ENCODE measurements at places on chromosomes 4 and X.

DNA sequence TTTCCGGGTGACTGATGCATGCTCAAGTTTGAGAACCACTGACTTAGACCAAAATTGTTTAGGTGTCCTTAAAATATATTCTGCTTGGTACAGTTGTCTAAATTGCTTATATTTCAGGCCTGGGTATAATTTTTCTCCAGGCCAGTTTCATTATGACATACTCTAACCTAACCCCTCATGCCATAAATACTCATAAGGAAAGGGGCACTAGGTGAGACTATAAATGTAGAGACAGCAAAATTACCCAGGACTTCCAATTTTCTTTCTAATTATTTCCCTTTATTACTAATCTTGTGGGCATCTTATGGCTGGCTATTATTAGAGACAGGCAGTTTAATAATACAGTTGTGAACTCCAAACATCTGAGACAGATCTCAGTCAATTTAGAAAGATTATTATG is 150.2 kb downstream of the RRAGB start:
- DNase-seq = no peak

DNA sequence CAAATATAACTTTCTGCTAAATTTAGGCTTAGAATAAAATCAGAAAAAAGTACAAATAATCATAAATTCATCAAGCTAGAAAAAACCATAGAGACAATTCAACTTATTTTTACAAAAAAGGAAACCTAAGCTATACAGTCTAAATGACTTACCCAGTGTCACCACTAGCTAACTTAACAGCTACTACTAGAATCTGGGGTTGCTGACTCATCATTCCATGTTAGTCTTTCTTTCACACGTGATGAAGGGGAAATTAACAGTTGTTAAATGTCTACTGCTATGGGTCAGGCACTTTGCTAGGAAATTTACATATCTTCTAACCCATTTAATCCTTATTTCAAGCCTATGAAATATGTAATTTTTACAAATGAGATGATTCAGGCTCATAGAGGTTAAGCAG is 349.3 kb upstream of the GALNT7 start:
- DNase-seq = no peak

GRCh38 chr4:159237975-159238374 is 135.1 kb downstream of the RAPGEF2 start:
- DNase-seq = no peak

DNA sequence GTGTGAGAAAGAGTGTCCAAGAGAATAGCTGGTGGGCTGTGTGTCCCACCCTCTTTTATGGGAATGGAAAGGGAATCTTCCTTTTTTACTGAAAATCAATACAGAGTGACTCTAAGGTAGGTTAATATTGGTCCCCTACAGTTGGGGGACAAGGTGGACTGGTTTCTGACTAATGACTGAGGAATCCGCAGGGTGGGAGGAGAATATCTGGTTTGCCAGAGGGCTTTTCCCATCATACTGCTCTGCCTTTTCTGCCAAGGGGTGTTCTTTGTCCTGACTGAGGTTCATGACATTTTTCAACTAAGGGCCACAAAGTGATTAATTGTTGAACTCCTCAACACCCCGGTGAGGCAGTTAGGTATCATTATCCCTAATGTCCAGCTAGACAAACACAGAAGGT is 261.6 kb downstream of the SPATA18 start:
- DNase-seq = no peak

DNA sequence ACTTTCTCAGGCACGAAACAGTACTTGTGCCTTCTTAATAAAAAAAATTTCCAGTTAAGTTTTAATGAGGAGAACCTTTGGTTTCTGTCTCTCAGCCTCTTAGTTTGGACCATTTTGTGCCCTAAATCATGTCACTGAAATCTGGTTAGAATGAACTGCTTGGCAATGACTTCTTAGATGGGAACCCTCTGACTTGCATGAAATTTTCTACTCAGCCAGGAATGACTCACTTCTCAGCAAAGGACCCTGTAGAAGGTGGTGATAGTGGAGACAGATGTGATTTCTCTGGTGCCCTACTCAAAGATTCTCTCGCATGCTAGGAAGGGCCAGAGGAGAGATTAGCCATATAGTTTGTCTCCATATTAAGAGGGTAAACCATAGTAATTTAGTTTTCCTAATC is 50.5 kb downstream of the RASL11B start:
- DNase-seq = no peak

DNA sequence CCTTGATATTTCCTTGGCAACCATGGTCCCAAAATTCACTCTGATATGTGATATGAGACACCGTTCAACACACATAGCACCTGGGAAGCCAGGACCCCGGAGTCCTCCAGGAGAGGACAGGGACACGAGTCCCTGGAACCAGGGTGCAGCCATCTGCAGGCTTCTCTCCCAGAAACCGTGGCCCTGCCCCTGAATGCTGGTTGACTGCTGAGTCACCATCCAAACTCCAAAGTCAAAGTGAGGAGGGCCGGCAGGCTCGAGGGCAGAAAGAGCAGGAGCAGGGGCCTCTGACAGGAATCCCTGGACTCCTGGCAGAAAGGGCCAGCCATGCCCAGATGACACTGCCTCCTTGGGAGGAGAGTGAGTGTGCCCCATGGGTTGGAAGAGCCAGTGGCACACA is 6.9 kb upstream of the PNMA6A start:
- no peak for DNase-seq

GRCh38 chr4:161419822-161420221 is 744.0 kb downstream of the FSTL5 start:
- DNase-seq = no peak
